Epithelial cell of esophagus (primary cell): ENCODE measurements at places on chromosomes 3 and 15.

GRCh38 chr15:29601811-29602210 is 220.5 kb downstream of the TJP1 start:
- DNase-seq = no peak

DNA sequence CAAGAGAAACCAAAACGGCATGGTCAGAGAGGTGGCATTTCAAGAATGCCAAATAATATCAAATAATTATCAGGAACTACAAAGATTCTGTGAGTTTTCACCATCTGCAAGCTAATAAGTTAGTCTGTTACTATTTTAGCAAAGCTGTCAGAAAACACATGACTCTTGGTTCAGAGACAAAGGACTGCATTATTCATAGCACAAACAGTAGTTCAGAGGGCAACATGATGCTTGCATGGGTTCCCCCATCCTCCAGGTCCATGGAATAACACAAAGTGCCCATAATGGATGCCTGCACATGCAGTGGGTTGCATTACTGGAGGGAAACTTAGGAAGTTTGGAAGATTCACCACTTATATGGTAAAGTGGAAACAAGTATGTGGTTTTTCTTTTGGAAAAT is 228.8 kb upstream of the ALCAM start:
- DNase-seq = no peak

DNA sequence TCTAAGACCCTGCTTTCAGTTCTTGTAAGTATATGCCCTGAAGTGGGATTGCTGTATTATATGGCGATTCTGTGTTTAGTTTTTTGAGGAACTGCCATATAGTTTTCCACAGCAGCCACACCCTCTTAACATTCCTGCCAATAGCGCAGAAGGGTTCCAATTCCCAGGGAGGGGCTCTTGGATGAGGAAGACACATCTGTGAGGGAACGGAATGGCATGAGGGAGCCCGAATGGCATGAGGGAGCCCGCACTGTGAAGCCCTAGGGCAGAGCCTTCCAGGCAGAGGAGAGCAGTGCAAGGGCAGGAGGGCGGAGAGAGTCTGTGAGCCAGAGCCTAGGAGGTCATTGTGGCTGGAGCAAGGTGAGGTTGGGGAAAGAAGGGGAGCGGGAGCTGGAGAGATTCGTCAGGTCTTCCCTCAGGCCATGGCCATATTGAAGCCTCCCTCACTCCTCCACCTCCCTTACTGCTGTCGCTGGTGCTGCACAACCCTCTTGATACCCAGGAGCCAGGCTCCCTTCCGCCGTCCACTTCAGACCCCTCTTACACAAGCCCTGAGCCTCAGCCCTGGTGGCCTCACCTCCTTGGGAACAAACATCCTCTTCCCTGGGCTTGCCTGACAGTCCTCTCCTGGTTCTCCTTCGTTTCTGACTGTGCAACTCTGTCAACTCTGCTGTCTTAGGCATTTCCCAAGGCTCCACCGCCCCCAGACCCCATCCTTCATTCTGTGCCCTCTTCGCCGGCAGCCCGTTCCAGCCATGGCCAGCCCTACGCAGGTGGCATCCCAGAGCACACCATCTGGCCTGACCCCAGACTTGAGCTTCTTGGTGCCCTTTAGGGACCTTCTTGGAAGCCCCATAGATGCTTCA is 51.4 kb downstream of the FGD5 start:
- DNase-seq = no peak

GRCh38 chr3:197796087-197796486 is 5.0 kb downstream of the LRCH3 start:
- DNase-seq = no peak

DNA sequence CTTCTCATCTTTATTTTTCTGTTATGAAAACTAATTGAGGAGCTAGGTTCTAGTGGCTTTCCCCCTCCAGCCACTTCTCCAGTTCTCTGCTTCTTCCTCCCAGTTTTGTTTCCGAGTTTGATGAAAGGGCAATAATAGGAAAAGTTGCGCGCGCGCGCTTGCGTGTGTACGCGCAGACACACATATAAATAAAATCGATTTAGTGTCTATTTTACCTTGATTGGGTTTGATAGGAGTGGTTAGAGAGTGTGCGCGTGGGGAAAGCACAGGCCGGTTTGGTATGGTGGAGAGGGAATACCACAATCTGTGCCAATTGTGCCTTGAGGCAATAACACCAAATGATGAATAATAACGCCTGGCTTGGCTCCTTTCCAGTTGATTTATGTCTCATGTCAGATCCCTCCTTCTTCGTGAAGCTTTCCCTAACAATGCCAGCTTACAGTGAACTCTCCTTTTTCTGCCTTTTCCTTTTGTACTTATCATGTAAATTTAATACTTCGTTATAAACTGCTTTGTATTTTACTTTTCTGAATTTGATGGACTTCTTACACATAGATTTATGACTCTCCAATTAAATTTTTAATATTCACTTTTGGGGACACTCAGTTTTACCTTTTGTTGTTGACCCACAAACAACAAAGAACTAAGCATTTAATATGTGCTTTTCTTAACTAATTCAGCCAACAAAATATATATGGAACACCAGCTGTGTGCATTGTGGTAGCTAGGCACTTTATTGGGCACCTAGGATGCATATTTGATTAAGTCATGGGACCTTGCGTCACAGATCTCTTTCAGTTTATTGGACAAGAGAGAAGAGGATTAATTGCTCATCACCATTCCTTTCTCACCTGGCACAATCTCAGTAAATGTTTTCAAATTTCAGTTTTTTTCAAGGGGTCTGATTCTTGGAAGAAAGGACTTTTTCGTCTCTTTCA is 1.7 kb downstream of the TIPARP start:
- DNase-seq = peak; percentile 97

GRCh38 chr15:83545804-83546511 is 98.8 kb downstream of the SH3GL3 start:
- DNase-seq = peak; percentile 57

DNA sequence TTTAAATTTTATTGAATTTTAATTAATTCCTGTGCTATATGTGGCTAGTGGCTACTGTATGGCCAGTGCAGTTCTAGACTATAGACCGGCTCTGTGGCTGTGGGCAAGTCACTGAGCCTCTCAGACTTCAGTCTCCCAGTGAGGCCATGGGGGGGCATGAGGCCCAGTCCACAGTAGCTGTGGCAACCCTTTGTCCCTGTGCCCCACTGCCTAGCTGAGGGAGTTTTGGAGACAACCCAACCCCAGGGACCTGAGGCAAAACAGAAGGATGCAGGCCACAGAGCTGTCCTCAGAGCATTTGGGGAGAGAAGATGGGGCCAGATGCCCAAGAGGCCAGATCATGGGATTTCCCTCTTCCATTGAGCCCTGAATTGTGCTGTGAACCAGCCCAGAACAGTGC is 18.9 kb upstream of the POC1A start:
- DNase-seq = no peak
